Fibroblast of skin of right quadriceps (primary cell): ENCODE measurements at places on chromosomes 7 and 10.

- no peak for DNase-seq
Observed at GRCh38 chr7:140060788-140061606, 1.8 kb downstream of the PARP12 start.

- no peak for DNase-seq
Observed at GRCh38 chr7:22356701-22357310, at the start of gene RAPGEF5. Gene RAPGEF5 (minus strand): TSS chr7:22357154. CDS start chr7:22357060, 94 bp downstream.

DNA sequence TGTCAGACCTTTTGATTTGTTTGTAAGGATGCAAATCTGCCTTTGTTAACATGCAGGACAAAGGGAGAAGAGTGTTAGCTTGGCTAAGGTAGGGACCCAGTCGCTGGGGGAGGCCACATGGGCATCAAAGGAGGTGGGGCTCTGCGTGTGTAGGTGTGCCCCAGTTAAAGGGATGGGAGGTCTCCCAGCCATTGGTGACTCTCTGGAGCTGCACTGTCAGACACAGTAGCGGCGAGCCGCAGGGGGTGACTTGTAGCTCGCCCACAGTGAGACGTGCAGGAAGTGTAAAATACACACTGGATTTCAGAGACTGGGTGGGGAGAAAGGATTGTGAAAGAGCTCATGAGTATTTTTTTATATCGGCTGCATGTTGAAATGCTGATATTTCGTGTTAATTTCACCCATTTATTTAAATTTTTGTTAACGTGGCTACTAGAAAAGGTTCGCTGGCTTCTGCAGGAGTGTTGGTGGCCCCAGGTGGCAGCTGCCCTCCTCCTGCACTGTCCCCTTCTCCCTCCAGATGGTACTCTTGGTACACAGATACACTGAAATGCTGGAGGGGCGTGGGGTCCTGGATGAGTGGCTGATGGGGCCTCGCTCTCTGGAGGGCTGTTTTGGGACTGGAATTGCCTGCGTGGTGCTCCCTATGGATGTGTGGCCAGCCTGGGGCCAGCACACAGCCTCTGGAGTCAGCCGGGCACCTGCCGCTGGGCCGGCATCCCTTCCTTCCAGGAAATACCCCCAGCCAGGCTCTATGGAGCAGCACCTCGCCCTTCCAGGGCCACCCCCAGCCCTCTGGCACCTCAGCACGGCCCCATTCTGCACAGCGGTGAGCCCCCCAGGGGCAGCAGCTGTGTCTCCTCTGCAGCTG, 59.2 kb downstream of the LHPP start:
- DNase-seq: no peak

GRCh38 chr10:47231414-47231813, 68.6 kb upstream of the GDF10 start:
- DNase-seq: no peak

- DNase-seq: no peak
Observed at GRCh38 chr10:116836083-116836482, 13.2 kb upstream of the ENO4 start.

GRCh38 chr10:63066606-63067005, 66.5 kb upstream of the NRBF2 start:
- no peak for DNase-seq

DNA sequence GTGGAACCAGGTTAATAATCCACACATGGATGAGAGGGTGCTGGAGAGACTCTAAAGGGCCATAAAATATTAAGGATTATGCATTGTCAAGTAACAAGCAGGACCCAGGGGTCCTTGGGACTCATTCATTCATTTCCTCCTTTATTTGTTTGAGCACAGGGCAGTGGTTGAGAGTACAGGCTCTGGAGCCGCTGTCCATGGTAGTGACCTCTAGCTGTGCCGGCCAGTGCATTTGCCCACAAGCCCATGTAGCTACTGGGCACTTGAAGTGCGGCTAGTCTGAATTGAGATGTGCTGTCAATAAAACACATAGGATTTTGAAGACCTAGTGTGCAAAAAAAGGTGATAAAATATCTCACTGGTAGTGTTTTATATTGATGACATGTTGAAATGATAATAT, 137.6 kb downstream of the C10orf105 start:
- peak; percentile 17 for DNase-seq

DNA sequence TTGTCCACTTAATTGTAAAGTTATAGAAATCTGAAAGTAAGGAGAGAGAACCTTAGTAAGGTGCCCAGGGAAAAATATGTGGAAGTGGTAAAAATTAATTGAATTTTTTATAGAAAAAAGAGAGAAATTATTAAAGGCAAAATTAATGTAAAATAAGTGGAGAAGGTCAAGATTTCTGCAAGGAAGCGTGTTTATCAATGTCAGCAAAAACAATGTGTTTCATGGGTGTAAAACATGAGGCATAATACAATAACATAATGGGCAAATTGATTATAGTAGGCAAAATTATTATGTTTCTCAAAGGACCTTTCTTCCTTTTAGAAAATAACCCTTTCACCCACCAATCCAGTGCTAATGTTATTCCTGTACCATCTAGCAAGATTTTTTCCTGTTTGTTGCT, 1520.1 kb downstream of the REEP3 start:
- no peak for DNase-seq
